ENCODE measurements at places on chromosomes 2 and 18.

DNA sequence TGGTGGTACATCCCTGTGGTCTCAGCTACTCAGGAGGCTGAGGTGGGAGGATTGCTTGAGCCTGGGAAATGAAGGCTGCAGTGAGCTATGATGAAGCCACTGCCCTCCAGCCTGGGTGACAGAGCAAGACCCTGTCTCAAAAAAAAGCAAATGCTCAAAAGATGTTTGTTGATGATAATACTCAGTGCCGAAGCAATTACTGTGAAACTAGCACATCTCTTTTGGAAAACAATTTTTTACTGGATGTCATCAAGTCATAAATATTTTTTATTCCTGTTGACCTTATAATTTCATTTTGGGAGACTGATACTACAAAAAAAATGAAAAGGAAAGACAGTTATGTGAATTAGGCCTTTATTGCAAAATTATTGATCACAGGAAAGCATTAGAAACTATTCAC lies 34.5 kb upstream of the FHOD3 start:
- no peak for DNase-seq

- no peak for DNase-seq
Observed at GRCh38 chr18:56574861-56575260, 63.5 kb downstream of the TXNL1 start.

DNA sequence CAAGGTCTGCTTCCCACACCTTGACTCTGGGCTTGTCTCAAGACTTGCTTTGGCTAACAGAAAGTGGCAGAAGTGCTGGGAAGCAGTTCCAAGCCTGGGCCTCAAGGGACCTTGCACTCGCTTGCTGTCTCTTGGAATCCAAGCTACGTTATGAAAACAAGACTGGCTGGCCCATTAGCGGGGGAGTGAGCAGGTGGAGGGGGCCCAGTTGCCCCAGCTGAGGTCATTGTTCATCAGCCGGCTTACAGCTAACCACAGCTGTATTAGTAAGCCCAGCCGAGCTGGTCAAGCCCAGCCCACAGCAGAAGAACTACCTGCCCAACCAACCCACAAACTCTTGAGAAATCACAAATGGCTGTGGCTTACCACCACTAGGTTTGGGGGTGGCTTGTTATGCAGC lies 63.1 kb downstream of the MARCO start:
- DNase-seq: no peak

DNA sequence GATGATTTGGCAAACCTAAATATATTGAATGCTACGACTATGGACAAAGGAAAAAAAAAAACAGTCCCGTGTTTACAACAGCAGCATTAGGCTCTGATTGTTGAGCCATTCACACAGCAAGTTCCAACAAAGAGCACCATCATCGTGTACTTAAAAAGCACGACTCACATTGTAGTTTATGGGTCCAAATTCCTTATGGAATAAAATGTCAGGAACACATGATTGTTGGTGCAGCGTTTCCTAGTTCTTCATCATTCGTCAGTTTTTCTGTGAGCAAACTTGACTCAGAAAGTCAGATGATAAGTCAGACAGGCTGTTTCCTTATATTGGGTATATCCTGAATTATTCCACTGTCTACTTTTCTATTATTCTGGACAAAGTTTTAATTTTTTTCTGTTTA lies 10.0 kb upstream of the KIDINS220 start:
- DNase-seq: no peak

- DNase-seq: no peak
Observed at GRCh38 chr2:218984239-218985020, 554 bp downstream of the FEV start.

GRCh38 chr2:644871-645270 lies 32.3 kb downstream of the TMEM18 start:
- no peak for DNase-seq

- peak; percentile 80 for DNase-seq
Observed at GRCh38 chr2:159613651-159614285, 2.6 kb downstream of the BAZ2B start.

DNA sequence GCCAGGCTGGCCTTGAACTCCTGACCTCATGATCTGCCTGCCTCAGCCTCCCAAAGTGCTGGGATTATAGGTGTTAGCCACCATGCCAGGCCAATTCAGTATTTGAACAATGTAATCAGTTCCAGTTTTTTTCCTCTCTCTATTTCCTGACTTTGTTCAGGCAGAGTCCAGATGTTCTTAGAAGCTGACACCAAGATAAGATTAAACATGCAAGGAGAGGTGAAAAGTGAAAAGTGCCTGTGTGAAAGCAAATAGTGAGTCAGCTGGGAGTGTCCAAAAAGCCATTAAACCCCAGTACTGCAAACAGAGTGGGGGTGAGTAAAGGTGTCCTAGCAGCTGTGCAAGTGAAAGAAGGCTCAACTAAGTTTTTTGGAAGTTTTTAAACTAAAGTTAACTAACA lies 231.5 kb downstream of the PTH2R start:
- DNase-seq: no peak

- no peak for DNase-seq
Observed at GRCh38 chr2:11347403-11347959, 3.0 kb upstream of the ROCK2 start.

DNA sequence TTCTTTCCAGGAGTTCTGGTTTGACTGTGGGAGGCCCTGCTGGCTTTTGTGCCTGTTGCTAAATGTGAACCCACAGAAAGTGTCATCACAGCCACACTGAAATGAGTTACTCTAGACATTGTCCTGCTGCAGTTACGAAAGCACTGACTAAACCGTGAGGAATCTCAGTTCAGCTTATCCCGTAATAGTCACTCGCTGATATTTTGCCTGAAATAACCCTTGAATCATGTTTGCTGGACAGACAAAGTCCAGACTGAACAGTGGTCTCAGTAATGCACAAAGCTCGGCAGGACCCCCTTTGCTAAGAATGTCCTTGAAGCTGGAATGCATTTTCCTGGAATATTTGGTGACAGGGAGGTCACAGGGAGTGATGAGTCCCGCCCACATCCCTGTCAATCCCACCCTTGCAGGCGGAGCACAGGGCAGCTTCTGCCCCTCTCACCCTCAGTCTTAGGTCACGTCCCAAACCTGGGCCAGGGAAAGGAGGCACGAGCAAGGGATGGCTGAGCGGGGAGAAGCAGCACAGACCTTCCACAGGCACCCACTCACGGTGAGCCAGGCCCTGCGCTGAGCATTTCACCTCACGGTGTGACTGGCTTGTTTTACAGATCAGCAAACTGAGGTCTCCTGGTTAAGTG lies 53.4 kb downstream of the ADI1 start:
- DNase-seq: no peak

- no peak for DNase-seq
Observed at GRCh38 chr2:156489195-156489594, 53.0 kb downstream of the GPD2 start.

- no peak for DNase-seq
Observed at GRCh38 chr2:21800356-21800755, 676.6 kb downstream of the TDRD15 start.
